Stimulated activated CD4-positive, alpha-beta T cell treated with anti-CD3 and anti-CD28 coated beads, Interleukin-2, amount 100 ng/mL, for 24 hours (primary cell): ENCODE measurements at places on chromosomes 11 and 22.

DNA sequence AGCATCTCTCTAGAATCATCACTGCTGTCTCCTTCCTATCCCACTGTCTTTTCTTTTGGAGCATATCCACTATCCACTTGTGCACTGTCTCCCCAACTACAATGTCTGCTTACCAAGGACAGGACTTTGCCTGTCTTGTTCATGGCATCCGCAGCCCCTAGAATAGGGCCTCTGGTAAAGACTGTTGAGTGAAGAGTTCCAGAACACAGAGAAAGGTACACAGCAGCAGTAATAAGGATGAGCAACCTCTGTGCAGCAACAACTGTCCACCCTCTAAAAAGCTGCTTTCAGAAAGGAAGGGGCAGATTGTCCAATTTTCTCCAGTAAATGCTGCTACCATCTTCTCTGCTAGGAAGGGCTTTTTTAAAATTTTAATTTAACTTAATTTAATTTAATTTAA lies 25.5 kb upstream of the BIRC3 start:
- no peak for DNase-seq

DNA sequence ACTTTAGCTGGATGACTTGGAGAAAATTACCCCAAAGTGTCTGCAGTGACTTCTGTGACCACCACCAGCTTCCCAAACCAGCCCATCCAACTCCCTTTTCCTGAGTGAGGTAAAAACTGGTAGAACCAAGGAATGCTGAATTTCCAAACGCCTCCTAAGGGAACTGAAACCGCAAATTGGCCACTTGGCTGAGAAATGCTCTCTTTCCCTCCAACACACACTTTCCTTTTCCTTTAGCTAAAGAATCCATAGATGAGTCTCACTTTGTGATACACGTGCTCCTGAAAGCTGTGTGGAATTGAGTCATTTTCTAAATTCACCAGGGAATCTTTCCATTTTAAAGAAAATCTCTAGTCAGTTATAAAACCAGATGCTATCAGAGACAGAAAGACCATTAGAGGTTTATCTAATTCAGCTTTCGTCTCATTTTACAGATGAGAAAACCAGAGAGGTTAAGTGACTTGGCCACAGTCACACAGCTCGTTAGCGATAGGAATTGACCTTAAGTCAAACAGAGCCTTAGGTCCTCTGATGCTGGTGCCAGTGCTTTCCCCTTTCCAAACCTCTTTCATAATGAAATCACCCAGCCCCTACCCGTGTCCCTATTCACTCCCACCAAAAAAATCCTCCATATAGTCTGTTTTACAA lies 137.2 kb downstream of the COMMD9 start:
- no peak for DNase-seq

DNA sequence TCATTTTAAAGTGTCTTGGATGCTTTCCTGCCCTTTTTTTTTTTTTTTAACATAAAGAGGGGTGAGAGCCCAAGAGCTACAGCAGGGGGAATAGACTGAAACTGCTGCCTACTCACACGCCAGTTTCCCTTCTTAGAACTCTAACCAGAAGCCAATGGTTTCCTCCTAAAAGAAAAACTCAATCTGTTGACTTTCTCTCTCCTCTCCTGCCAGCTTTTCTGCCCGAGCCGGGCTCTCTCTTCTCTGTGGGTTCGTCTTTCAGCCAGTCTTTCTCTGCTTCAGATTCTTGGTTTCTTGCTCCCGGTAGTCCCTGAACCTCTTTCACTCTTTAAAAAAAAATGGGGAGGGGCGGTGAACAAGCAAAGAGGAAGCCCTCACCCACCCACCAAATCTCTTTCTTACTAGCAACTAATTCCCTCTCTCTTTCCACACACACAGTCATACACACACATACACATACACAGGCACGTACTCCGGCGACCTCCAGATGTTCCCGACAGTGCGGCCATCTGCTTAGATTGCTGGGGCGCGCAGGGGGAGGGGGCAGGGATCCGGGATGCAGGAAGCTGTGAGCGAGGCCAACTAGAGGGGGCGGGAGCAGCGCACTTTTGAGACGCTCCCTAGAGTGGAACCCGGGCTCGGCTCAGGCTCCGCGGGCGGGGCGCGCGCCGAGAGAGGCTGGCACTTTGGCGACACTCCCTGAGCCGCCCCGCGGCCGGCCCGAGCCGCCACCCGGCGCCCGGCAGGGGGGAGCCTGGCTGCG lies 444 bp upstream of the TSKU start:
- DNase-seq: peak; percentile 67

- no peak for DNase-seq
Measured at GRCh38 chr22:50032109-50032871, 19.7 kb upstream of the IL17REL start.

DNA sequence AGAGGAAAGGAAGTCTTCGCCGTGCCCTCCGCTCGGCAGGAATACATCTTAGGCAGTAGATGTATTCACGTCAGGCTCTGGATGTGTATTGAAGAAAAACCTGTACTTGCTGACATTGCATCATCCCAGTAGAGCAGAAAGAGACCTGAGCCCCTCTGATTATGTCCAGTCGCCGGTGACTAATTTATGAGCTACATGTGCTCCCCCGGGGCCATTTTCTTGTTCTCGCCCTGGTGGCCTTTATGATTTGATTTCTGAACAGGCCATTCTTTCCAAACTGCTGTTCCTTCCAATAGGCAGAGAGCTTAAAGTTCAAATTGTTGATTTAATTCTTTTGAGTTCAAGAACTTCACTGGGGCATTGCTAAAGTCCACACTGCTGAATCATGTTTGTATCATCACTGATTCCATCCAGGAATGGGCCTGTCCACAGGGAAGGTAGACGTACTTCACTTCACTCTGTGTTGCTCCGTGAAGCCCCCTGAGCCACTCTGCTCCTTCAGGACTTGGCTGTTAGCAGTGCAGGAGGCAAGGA lies 137.3 kb upstream of the RASSF10 start:
- DNase-seq: no peak

- no peak for DNase-seq
Measured at GRCh38 chr11:83566950-83567349, 280.8 kb upstream of the CCDC90B start.

DNA sequence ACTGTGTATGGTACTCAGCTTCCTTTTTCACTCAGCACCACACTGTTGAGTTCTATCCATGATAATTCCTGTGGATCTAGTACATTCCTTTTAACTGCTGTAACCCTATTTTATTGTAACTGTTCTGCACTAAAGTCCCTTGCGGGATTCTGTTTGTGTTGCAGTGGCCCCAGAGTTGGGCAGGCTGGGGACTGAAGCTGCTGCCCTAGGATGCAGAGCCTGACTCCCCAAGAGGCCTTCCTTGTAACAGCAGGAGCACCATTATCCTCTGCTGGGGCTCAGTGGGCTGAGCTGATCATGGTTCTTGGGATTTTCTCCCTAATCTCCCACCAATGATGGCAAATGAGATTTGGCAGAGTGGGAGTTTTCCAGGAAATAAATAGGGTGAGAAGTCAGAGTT lies 77.7 kb downstream of the CABIN1 start:
- no peak for DNase-seq

DNA sequence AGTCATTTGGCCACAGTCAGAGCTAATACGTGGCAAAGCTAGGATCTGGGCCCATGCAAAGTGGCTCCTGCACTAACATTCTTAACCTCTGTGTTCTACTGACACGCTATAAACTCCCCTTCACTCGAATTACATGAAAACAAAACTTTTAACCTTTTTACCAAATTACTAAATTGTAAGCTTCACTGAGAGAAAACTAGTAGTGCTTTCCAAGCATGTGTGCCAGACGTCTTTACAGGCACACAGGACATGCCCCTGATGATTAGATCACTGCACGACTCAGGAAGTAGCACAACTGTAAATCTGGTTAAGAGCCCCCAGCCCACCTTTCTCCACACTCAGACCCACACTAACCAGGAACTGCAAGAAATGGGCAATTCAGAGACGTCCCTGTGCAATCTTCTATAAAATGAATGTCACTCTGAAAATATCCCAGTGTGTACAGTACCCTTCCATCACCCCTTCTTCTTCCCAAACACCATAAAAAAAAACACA lies 16.1 kb downstream of the PHF21A start:
- DNase-seq: no peak

DNA sequence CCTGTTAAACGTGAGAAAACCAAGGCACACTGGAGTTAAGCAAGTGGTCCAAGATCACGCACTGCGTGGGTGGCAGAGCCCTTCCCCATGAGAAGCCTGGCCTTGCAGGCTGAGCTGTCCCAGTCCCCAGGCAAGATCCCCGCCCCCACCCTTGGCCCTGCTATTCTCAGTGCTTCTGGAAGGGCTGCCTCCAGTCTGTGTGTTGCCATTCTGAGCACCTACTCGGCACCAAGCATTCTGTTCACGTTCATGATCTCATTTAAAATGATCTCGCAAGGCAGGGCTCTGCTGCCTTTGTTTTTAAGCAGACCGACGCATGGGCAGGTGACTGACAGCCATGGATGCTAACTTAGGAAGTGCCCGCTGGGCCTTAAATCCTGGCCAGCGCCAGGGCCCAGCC lies 62.8 kb downstream of the PHF21B start:
- DNase-seq: no peak
